Stimulated activated CD8-positive, alpha-beta memory T cell treated with anti-CD3 and anti-CD28 coated beads, Interleukin-4, amount 100 ng/mL, for 1 hour (primary cell): ENCODE measurements at places on chromosomes 1 and 21.

DNA sequence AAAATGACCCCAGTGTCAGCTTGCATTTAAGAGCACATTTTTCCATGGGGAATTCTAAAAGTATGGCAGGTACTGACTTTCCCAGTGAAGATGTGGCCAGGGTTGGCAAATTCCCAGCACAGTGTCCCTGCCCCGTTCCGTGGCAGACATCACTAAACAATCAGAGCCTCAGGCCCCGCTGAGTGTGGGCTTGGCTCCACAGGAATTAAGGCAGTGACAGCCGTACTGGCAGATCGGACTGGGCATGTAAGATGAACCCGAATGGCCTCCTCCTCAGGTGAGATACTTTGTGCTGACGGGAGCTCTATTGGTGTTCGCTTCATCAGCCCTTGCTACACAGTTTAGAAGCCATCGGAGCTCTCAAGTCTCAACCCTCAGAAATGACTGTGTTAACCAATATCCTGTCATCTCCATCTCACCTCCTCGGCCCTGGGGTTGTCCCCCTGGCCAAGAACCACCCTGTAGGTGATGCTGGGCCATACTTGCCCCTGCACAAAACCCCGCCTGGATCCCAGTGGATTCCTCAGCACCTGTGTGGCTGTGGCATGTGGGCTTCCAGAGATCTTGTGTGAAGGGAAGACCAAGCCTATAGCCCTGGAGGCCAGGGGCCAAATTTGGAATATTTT lies 29.0 kb upstream of the ABCG1 start:
- no peak for DNase-seq

DNA sequence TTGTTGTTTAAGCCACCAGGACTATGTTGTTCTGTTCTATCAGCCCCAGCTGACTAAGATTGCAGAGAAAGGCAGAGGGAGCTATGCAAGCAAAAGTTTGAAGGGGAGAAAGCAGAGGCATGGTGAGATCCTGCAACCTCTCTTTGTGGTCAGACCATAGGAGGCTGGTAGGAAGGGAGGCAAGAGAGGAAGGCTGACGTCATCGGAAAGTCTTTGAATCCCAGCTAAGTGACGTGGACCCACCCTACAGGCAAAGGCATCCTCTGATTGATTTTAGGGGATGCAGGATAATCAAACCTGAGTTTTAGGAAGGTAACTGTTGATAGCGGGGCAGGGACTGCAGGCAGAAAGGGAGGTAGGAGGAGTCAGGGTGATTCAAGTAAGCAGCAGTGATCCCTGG lies 23.3 kb upstream of the TNNI1 start:
- DNase-seq, result no peak

- no peak for DNase-seq
Measured at GRCh38 chr1:173505391-173505790, 28.3 kb downstream of the PRDX6 start.

- DNase-seq, result no peak
Measured at GRCh38 chr1:170674239-170674638, 10.3 kb downstream of the PRRX1 start.

DNA sequence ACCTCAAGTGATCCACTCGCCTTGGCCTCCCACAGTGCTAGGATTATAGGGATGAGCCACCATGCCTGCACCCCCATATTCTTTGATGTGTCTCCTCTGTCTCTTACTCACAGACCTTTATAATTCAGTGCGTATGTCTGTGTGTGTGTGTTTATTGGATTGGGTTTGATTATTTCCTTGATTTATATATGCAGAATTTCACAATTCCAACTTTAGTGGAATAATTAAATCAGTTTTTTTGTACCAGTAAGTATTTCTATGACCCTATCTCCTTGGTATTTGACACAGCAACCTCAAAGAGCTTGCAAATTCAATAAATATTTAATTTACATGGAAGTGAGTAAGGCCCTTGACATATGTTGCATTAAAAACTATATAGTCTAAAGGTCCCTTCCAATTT lies 333.9 kb upstream of the ADAMTS5 start:
- no peak for DNase-seq

DNA sequence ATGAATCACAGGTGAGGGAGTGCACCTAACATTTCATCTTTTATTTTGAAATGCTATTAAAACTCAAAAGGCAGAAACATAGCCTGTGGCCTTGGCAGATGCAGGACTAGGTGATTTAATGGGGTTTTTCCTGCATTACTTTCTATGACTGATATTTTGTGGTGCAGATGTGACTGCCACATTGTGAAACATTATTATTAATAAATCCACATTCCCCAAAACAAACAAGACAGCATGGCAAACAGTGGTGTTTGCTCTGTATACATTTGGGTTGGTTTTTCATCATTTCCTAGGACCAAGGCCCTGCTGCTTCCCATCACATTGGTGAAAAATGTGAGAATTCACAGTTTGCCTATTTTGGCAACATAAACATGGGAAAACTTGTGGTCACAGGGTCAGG lies 247.6 kb upstream of the SGIP1 start:
- no peak for DNase-seq

- no peak for DNase-seq
Measured at GRCh38 chr1:20184481-20184900, 1.4 kb upstream of the UBXN10 start.

DNA sequence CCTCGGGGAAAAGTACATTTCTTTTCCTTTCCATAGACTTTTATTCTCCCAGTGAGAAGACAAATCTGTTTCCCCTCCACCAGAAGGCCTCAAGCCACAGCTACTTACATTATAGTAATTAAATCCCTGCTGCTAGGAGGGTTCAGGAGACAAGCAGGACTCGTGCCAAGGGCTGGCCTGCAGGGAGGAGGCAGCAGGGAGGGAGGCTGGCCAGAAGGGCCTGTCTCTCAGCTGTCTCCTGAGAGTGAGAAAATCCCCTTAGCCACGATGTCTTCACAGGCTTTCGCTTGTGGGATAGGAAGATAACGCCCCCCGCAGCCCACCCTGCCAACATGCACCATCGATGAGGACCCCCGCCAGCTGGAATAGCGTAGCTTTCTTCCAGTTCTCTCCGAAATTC lies 14.0 kb downstream of the KCNN3 start:
- no peak for DNase-seq

- DNase-seq, result peak; percentile 91
Measured at GRCh38 chr1:29202584-29203340, 21.1 kb upstream of the SRSF4 start.

DNA sequence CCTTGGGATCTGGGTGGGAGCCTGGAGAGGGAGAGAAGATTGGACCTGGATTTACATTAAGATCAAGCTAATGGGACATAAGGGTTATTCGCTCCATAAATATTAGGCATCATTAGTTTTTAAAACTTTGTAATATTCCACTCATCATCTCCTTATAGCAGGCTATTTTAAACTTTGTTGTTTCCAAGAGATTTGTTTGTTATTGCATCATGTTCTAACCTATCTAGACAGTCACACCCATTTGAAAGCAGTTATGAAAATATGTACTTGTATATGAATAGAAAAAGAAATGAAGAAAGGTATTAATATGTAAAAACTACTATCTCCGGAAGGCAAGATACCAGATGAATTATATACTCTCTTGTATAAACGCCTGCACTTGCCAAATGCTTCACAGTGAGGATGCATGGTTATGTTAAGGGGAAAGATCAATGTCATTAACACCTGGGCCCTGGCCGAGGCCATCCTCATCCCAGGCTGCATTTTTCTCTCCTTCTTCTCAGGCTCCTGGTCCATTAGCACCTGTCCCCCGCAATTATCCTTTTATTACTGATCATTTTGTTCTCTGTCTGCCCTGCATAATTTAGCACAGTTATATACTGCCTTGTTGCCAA lies 468.2 kb downstream of the MATN1 start:
- DNase-seq, result no peak

- no peak for DNase-seq
Measured at GRCh38 chr1:36525166-36525565, 42.5 kb upstream of the CSF3R start.

GRCh38 chr1:46019348-46019747 lies 113.1 kb downstream of the PIK3R3 start:
- no peak for DNase-seq

DNA sequence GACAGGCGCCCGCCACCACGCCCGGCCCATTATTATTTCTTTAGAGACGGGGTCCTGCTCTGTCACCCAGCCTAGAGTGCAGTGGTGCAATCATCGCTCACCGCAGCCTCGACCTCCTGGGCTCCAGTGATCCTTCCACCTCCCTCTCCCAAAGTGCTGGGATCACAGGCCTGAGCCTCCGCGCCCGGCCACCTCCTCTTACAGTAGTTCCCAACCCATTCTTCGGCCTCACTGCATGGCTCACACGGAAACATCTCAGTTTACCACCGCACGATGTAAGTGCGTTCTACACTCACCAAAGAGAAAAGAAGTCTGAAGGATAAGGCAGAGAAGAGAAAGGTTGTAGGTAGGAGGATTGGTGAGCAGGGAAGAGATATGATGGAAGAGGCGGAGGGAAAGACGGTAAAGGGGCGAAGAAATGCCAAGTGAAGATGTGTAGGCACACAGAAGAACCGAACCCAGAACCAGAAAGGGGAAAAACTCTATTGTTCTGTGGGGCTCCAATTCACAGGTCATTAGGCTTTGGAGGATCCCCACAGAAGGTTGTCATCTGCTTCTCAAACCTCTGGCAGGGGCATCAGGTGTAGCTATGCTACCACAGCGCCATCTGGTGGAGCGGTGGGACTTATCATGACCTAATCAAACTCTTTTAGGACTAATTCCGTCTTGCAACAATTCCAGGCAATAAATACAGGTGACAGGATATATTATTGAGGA lies 504.2 kb downstream of the SMYD3 start:
- DNase-seq, result peak; percentile 75

DNA sequence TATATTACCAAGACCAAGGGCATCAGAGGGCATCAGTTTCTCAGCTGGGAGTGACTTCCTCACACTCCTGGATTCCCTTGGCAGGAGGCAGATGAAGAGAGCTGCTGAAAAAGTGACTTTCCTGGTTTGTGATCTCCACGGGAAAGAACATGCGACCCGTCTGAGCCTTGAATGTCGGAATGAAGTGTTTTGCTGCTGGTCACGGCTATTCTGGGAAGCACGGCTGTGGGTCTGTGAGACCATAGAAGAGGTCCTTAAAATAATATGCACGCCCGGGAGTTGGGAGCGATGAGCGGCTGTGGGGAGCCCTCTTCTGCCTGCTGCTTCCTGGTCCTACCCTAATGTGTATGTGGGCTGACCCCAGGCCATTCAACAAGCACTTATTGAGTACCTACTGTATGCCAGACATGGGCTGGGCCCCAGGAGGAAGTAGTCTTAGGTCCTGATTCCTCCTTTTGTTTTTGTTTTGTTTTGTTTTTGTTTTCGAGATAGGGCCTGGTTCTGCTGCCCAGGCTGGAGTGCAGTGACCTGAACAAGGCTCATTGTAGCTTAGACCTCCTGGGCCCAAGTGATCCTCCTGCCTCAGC lies 13.2 kb upstream of the UMODL1 start:
- no peak for DNase-seq

- DNase-seq, result no peak
Measured at GRCh38 chr1:23020706-23021405, 1.6 kb downstream of the KDM1A start.

- DNase-seq, result no peak
Measured at GRCh38 chr1:201702936-201703335, 126.0 kb upstream of the IPO9 start.

GRCh38 chr1:175812936-175813335 lies 69.5 kb upstream of the TNR start:
- DNase-seq, result no peak

GRCh38 chr1:156549831-156550230 lies 22.5 kb downstream of the IQGAP3 start:
- DNase-seq, result no peak

GRCh38 chr1:19061798-19062197 lies 105.3 kb upstream of the IFFO2 start:
- DNase-seq, result no peak

DNA sequence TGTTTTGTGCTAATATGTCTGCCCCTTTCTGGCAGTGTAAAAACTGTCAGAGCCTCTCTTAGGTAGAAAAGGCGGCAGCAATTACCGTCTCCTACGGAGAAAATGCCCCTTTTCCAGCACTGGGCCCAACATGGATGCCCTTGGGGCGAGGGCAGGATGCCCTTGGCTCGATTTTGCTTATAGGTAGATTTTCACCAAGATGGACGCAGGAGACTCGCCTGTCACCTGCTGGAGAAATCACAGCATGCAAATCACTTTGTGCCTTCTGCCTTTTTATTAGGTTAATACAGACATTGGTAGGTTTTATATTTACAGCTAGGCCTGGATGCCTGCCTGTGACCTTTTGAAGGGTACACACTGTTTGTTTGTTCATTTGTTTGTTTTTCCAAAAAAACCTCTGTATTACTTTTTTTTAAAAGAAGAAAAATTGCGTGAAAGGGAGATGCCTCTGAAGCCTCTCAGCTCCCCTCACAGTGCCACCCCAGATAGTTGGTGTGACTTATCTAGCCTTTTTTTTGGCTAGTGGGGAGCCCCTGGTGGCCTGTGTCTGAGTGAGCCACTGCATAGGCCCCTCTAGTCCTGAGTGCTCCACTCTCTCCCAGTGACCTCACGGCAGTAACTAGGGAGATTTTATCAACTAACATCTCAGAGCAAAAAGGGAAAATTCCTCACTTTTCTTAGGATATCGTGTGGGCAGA lies 2.5 kb downstream of the ATP1B1 start:
- no peak for DNase-seq

- DNase-seq, result no peak
Measured at GRCh38 chr1:28364888-28365287, 4.7 kb upstream of the PHACTR4 start.

DNA sequence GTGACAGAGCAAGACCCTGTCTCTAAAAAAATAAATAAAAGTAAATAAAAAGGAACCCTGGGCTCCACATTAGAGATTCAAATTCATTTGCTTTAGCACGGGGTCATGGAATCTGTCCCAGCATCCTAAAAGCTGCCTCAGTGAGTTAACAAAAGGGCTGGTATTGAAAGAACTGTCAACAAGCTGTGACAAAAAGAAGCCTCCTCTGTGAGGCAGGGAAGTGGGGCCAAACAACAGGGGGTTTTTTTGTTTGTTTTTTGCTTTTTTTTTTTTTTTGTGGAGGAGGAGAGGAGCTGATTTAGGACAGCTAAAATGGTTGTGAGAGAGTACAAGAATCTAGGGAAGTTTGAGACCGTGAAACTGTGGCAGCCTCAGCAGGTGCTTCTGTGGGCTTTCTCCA lies 115.7 kb downstream of the LIPI start:
- DNase-seq, result no peak

- DNase-seq, result no peak
Measured at GRCh38 chr21:31386006-31386405, 41.9 kb upstream of the TIAM1 start.

DNA sequence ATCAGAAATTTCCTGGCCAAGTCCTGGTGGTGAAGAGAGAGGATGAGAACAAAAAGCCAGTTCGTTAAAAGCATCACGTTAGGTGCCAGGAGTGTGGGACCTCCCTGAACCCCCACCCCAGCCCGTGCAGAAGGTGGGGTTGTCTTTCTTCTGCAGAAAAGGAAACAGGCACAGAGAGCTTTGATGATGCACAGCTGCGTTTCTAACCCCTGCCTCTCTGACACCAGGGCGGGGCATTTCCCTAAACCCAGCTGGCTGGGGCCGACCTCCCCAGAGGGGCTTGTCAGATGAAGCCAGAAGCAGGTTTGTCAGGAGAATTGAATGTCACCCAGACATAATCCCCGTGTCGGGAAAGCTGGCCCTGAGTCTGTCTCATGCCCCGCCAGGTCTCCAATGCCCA lies 189.3 kb upstream of the EDN2 start:
- no peak for DNase-seq

- no peak for DNase-seq
Measured at GRCh38 chr21:45593162-45594022, 50.1 kb upstream of the PCBP3 start.

GRCh38 chr1:101653482-101653946 lies 343.2 kb downstream of the OLFM3 start:
- no peak for DNase-seq

GRCh38 chr1:74357756-74358155 lies 122.6 kb downstream of the TNNI3K start:
- DNase-seq, result no peak
